NCI-H1092 (cell line): ENCODE measurements at places on chromosomes 1 and 21.

- DNase-seq = no peak
Observed at GRCh38 chr1:88036345-88037014, 647.6 kb upstream of the PKN2 start.

DNA sequence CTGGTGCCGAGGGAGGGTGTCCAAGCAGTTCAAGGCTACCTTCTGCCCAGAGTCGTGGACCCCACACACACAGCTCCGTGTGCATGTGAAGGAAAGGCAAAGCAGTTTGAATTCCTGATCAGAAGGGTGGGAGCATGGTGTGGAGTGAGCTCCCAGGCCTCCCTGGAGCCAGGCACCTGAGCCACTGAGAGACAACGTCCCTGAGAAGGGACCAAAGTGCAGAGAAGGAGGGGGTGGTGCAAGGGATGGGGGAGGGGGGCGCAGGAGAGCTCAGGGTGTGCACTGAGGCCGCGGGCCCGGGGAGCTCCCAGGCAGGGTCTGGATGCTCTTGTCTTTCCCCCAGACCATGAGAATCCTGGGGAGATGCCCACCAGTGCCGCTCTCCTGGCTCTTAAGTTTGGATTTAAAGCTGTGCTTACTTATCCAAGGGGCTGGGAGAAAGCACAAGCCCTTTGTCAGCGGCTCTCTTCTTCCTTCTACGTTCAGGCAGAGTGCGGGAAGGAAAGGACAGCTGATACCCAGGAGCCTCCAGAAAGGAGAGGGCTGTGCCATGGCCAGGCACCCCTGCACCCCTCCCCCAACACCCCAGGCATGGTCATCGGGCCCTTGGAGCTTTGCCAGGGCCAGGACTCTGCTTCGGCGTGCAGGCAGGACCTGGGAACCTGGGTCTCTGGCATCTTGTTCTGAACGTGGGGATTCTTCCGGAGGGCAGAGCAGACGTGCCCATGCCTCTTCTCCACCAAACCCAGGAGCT is 24.1 kb downstream of the ACTA1 start:
- peak; percentile 40 for DNase-seq

GRCh38 chr1:59279645-59280044 is 17.2 kb upstream of the FGGY start:
- DNase-seq = no peak

- no peak for DNase-seq
Observed at GRCh38 chr1:39905172-39905571, 3.5 kb upstream of the MYCL start.

DNA sequence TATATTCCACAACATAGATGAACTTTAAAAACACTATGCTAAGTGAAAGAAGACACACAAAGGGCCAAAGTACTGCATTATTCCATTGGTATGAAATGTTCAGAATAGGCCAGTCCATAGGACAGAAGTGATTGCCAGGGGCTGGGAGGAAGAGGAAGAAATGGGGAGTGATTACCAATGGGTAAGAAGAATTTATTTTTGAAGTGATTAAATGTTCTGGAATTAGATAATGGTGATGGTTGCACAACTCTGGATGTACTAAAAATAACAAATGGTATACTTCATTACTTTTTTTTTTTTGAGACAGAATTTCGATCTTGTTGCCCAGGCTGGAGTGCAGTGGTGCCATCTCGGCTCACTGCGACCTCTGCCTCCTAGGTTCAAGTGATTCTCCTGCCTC is 61.7 kb downstream of the CHD5 start:
- no peak for DNase-seq

DNA sequence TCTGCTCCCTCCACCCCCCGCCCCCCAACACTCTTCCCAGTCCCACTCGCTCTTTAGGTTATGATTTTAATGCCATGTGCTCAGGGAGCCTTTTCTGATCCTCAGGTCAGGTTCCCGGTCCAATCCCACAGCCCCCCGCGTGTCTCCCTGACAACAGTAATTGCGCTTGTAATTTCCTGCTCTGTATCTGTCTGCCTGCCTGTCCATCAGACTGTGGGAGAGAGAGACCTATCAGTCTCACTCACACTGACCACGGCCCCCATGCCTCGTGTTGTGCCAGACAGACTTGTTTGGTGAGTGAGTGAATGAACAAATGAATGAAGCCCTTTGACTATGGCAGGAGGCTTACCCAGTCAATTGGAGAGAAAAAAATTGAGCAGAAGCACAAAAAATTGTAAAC is 50.8 kb upstream of the ECE1 start:
- no peak for DNase-seq

GRCh38 chr1:70768216-70768615 is 279.4 kb downstream of the PTGER3 start:
- no peak for DNase-seq

- DNase-seq = peak; percentile 61
Observed at GRCh38 chr1:222465211-222466041, 82.5 kb downstream of the HHIPL2 start.

- DNase-seq = no peak
Observed at GRCh38 chr1:186772228-186772627, 56.5 kb upstream of the PLA2G4A start.

- no peak for DNase-seq
Observed at GRCh38 chr21:44630440-44630839, 3.5 kb downstream of the KRTAP10-9 start.

DNA sequence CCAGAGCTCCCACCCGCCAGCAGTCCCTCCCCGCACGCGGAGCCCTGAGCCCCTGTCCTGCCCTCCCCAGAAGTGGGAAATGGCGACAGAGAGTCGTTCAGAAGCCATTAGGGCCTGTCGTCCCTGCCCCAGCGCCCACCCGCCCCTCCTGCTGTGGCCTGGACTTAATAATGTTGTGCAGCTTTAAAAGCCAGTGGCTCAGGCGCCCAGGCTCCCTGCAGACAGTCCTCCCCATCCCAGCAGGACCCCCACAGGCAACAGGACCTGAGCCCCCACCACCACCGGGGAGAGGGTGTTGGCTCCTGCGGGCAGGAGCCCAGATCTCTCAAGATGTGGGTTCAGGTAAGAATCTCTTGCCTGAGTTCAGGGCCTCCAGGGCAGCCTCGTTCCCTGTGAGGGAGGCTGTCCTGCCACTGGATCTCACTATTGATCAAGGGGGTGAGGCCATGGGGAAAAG is 125.3 kb upstream of the RUNX3 start:
- no peak for DNase-seq

DNA sequence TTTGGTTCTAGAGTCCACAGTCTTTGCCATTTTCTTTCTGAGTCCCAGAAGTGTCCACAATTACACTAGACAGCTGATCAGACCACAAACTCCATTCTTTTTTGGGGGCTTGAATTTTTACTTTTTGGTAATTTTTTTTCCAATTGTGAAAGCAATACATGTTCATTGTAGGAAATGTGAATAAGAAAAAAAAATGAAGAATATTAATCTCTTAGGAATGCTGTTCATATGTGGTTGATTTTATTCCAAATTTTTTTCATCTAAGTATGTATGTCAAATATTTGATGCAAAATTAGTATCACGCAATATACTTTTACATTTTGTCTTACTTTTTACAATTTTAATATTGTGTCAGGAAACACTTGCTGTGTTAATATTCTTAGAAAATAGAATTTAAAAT is 76.4 kb upstream of the ETS2 start:
- DNase-seq = no peak

DNA sequence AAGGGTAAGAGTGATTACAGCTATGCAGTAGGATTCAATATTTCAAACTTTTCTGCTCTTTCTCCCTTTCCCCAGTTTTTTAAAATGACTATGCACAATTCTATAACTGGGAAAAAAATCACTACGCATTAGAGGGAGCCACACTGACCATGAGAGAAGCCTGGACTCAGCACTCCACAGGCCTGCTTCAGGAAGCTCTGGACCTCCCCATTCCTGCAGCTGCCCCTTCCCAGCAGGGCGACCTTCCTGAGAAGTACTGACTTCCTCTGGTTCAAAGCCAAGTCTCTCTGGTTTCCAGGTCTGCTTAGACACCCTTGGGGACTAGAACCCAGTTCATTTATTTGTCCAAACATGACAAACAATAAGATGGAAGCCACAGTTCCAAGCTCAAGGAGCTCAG is 42.0 kb upstream of the CLSTN1 start:
- DNase-seq = no peak

- DNase-seq = no peak
Observed at GRCh38 chr21:34116569-34116968, 43.2 kb downstream of the MRPS6 start.

DNA sequence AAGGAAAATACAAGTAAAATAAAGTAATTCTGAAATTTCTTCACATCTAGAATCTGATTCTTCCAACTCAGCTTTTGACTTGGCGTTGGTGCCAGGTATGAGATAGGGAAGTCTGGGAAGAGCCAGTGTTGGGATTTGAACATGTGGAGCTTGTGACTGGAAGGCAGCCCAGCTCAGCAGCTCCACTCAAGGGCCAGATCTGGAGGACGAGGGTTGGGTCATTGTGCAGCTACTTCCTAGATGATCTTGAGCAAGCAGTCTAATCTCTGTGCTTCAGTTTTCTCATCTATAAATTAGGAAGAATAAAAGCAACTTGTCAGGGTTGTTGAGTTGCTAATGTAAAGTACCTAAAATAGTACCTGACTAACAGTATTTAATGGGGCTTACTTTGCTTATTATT is 5.0 kb downstream of the ADARB1 start:
- no peak for DNase-seq

DNA sequence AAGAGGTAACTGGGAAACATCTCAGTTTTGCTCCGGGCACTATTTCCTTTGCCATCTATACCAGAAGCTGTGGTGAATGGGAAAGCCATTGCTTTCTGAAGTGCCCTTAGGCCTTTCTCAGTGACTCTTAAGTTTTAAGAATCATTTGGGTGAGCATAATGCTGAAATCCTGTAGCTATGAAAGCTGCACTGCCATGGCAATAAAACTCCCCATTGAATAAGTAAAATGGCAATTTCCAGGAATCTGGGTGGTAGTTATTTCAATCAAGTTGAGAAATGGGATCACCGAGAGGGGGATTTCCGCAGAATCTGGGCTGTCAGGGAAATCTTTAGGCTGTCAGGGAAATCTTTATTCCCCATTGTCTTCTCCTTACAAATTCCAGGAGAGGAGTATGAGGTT is 26.8 kb upstream of the MACF1 start:
- no peak for DNase-seq

DNA sequence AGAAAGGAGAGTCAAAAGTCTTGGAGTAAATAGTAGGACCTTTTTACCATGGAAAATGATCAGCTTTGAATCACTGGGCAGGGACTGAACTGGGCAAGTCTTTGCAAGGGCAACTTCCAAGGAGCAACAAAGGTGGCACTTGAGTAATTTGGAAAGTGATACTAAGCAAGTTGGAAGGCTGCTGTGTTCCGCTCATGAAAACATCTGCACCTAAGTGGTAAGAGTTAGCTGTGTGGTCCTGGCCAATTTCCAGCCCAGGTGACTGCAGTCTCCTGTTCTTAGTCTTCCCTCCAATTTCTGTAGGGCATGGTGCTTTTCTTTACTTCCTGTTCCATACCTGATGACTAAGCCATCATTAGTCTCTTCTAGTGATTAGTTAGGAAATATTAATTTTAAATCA is 35.5 kb upstream of the PRDM2 start:
- no peak for DNase-seq

- no peak for DNase-seq
Observed at GRCh38 chr1:220879076-220879508, at the start of gene HLX. HLX (plus strand) TSS chr1:220879443; CDS start chr1:220879858, 415 bp downstream.

DNA sequence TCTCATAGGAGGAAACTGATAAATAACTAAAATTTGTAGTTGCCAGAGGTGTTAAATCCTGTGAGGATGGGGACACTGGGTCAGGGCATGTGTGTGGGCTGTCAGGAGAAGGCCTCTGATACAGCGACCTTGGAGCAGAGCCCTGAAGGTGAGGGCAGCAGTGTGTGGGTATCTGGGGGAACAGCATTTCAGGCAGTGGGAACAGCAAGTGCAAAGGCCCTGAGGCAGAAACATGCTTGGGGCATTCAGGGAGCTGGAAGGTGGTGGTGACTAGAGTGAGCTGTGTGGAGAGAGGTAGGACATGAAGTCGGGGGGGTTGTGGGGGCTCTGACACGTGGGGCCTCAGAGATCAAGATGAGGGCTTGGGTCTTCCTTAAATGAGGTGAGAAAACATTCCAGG is 30.7 kb downstream of the ARHGEF10L start:
- no peak for DNase-seq

DNA sequence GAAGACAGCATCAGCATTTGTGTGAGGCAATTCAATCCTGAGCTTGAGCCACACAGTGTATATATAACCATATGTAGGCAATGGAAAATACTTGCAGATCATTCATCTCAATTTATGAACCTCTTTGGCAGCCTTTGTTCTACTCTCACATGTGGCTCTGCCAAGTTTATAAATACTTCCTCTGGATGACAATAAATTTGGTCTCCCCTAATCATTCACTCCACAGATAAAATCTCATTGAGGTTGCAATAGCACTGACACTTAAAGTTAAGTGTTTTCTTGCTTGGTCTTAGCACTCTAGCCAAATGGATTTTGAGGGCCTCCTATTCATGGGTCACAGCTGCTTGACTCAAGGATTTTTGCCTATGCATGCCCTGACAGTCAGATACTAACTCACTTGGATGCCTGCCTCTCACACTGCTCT is 136.6 kb upstream of the VANGL1 start:
- DNase-seq = no peak

DNA sequence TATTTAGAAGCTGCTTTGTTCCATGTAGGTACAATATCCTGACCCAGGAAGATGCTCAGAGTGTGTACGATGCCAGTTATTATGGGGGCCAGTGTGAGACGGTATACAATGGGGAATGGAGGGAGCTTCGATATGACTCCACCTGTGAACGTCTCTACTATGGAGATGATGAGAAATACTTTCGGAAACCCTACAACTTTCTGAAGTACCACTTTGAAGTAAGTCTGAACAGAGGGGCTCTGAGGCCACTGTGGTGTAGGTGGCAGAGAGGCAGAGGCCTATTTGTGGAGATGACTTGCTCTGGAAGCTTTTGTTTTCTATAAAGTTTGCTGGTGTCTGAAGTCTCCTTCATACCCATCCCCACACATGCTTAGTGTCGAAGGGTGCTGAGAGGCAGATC is 26.8 kb downstream of the C8A start:
- DNase-seq = no peak

GRCh38 chr1:10909697-10910680 is 102.5 kb upstream of the TARDBP start:
- DNase-seq = peak; percentile 37

GRCh38 chr1:26160527-26161414 is 1.9 kb downstream of the FAM110D start:
- DNase-seq = no peak

- DNase-seq = no peak
Observed at GRCh38 chr1:1059494-1060280, 14.4 kb downstream of the RNF223 start.

DNA sequence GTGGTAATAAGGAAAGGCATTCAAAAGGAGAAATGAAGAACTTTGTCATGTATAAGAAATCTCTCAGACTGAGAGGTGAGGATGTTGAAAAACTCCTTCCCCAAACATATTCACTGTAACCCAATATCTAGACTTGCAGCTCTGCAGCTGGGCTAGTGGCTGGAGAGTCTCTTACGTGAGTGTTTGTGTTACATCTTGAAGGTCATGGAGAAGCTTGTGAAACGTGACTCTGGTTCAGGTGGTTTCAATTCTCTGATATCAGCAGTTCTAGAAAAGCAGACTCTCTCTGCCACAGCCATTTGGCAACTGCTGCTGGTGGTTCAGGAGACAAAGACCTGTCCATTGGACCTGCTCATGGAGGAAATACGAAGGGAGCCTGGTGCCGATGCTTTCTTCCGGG is 55.0 kb upstream of the EPHA8 start:
- peak; percentile 75 for DNase-seq
